ENCODE measurements at places on chromosomes 1 and 21. TPM values are rescaled to one million over a fixed set of nuclear protein-coding genes. Genes with fewer than 3 reads are reported as not detected.

- no peak for DNase-seq
Measured at GRCh38 chr1:246184503-246184902, 322.6 kb downstream of the SMYD3 start.

GRCh38 chr21:24023402-24023801, 1583.9 kb downstream of the MRPL39 start:
- no peak for DNase-seq

Gene FLG
- 3.5 TPM for total RNA-seq

Gene ZNF697
- 4.1 TPM for total RNA-seq

Gene LCE2B
- 2.4 TPM for total RNA-seq

Gene AIM2
- 1.1 TPM for total RNA-seq

- no peak for DNase-seq
Measured at GRCh38 chr1:182726912-182727311, 42.5 kb upstream of the RGS8 start.

Gene CNR2
- total RNA-seq: not detected

GRCh38 chr1:55213885-55214211, 1.3 kb downstream of the USP24 start:
- no peak for DNase-seq

DNA sequence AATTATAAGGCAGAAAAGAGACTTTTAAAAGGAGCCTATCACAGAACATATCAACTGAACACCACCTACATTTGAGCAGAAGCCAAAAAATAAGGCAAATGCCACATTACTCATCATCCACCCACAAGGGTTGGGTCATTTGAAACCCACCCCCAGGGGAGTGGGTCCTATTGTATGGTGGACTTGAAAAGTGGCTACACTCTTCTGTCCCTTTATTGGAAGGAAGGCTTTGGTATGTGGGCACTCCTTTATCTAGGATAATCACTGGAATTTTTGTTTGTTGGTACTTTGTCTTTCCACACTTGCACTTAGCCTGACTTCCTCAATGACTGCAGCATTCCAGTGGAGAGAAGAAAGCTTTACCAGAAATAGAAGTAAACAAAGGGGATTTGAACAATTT, 157.2 kb upstream of the COL11A1 start:
- DNase-seq: no peak

Gene TRIM67
- not detected for total RNA-seq

- DNase-seq: no peak
Measured at GRCh38 chr1:25769625-25770383, 30.2 kb upstream of the SELENON start.

- DNase-seq: no peak
Measured at GRCh38 chr1:229114850-229115365, 156.0 kb upstream of the RAB4A start.

DNA sequence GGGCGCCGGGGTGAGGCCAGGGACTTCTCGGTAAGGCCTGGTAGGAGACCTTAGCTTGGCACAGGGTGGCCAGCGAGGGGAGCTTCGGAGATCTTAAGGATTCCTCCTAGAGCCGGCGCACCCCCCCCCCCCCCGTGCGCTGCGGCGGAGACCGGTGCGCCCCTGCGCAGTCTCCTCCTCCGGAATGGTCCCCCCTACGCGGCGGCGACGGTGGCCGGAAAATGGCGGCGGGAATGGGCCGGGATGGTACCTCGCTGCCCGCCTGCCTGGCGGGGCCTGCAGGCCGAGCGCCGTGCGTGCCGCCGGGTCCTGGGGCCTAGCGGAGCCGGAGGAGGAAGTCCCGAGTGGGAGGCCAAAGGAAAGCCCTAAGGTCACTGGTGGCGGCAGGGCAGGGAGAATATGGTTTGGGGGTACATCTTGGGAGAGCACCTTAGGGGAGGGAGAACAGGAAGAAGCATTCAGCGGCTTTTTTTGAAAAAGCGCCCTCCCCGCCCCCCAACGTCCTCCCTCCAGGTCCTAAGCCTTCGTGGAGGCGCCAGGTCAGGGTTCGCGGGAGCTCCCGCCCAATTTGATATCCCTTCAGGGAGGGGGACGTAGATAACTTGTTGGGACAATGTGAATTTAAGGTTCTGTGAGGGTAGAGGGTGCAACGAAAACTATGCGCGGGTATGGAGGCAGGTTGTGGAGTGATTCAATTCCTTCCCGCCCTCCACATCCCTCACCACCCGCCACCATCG, 429 bp downstream of the SRRM1 start:
- DNase-seq: no peak

DNA sequence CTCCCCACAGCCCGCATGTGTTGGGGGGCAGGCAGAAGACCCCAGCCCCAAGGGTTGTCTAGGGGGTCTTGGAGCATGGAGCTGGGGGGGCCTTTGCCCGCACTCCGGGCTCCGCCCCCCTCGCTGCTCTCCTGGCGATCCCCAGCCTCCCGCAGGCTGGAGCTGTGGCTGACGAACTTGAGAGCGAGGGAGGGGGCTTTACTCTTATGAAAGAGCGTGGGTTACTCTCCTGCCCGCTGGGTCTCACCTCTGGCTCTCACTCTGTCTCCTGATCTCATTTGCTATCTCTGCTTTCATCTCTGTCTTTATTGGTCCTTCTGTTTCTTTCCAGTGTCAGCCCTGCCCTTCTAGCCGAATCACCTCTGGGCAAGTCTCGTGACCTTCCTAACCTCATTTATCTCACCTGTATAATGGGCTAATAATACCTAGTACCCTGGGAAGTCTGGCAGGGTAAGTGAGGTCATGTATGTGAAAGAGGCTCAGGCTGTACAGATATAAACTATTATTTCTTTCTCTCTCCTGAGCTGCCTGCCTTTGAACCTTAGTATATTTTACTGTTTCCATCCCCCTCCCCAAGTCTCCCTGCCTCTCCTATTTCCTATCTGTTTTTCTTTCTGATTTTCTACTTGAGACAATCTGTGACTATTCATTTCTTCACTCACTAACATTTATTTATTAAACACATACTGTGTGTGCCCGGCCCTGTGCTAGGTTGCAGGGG, 731 bp downstream of the EFNA4 start:
- no peak for DNase-seq

Gene PHTF1
- total RNA-seq: 21.3 TPM

Gene RGS8
- total RNA-seq: not detected

GRCh38 chr1:161718559-161719324, 2.6 kb upstream of the FCRLB start:
- no peak for DNase-seq

DNA sequence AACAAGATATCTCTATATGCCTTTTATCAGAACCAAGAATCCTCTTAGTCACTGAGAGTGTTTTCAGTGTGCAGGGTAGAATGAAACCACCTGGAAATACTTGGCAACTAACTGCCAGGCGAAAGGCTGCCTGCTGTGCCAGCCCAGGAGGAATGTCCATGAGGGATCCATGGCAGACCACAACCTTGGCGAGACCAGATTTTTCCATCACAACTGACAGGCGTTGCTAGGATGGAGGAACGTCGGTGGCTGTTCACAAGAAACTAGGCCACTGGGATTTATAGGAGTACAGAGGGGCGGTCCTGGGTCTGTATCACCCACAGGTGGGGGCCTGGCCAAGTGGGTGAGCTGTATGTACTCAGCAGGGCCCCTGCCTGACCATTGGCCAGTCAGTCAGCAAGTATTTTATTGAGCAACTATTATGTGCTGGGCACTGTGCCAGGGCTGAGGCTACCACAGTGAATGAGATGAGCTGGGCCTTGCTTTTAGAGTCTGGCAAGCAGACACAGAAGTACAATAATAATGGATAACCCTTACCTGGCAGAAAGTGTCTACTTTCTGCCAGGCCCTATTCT, 199.4 kb downstream of the FOXD2 start:
- no peak for DNase-seq

Gene PYCR2
- total RNA-seq: 50.2 TPM

DNA sequence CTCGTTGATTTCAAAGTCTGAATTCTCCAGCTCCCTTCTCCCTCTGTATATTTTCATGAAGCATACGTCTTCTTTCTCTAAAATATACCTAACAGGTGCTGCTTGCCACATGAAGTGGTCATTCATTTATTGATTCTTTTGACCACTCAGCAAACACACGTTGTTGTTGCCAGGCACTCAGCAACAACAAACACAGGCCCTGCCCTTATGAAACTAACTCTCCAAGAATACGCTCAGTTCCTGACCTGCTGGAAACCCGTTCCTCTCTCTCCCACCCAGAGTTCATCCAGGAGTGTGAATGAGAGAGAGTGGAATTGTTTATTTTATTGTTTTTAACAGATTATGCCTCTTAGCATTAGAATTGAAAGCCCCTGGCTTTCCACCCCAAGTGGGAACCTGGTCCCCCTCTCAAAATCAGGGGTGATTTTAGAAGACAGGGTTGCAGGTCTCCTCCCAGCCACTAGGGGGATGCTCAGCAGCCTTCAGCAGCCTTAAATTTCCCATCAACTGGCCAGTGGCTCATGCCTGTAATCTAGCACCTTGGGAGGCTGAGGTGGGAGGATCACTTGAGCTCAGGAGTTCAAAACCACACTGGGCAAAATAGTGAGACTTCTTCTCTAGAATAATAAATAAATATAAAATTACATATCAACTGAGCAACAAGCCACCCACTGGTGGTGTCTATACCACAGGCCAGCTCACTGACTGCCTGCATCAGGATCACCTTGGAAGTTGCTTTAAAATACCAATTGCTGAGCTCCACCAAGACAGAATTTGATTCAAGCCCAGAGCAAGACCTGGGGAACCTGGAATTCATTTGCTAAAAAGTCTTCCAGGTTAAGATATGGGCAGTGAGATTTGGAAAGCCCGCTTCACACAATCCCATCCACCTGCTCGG, 181.0 kb upstream of the KLHDC7A start:
- no peak for DNase-seq

DNA sequence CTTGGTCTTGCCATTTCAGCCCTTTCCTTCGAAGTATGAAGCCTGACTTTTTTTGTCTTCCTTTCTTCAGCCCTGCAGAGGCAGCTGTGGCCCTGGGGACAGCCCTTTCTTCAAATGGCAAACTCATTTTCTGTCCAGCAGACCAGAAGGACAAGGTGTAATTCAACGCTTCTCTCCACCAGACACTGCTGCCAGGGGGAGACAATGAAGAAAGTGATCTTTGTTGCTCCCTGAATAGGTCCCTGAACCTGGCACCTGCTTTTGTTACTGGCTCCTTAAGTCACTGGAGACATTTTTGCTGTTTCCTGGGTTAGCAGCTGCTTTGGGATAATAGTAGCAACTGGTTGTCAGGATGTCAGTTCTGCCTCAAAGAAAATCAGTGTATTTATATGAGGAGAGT, 50.8 kb upstream of the MACF1 start:
- no peak for DNase-seq

DNA sequence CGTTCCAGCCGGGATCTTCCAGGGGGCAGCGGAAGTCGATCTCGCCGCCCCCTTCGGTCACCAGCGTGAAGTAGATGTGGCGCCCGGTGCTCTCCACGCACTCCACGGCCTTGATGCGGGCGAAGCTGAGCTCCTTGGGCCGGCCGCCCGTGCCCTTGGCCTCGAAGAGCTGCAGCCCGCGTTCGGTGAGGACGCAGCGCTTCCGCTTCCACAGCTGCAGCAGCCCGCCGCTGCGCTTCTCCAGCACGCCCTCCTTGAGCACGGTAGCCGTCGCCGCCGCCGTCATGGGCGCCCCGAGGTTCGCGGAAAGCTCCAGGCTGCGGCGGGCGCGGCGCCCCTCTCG, 516 bp downstream of the PHLDA3 start:
- DNase-seq: no peak

Gene BCAN
- 0.99 TPM for total RNA-seq

Gene AIRE
- not detected for total RNA-seq

DNA sequence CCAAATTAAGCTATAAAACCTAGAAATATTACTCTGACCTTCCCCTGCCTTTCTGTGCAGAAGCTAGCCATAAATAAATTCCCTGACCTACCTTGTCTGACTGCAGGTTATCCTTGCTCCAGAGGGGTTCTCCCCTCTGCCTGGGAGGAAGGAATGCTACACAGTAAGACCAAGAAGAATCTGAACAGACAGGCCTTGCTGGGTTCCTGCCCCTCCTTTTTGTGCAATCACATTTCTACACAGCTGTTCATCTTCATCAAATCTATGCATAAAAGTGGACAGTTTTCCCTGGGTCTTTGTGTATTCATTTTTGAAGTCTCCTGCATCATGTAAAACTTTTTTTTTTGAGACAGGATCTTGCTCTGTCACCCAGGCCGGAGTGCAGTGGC, 50.6 kb downstream of the DNTTIP2 start:
- DNase-seq: no peak

Gene FCGR1A
- 15.8 TPM for total RNA-seq

GRCh38 chr1:38061883-38062328, 15.3 kb upstream of the POU3F1 start:
- no peak for DNase-seq

Gene KRTAP11-1
- total RNA-seq: not detected

DNA sequence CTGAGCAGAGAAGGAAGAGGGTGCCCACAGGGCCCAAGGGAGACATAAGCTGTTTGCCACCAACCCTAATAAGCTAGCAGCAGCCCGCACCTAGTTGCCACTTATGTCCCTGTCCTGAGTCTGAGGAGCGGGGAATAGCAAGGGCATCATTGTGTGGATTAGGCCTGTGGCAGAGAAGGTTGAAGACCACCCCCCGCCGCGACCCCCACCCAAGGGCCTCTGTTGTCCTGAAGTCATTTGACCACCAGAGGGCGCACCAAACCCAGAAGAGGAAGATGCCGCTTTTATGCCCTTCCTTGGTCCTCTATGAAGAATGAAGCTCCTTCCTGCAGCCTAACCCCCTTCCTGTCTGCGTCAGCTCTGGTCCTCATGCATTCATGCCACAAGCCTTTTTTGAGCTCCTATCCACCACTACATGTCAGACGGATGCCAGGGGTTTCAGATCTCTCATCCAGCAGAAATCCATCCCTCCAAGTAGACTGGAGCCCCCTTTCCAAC, 16.6 kb downstream of the RHBG start:
- DNase-seq: peak; percentile 17

Gene NCAM2
- 0.99 TPM for total RNA-seq

GRCh38 chr1:42806593-42806992, 10.3 kb upstream of the ERMAP start:
- no peak for DNase-seq

GRCh38 chr1:166630369-166630768, 208.9 kb upstream of the POGK start:
- no peak for DNase-seq

- DNase-seq: no peak
Measured at GRCh38 chr1:8889925-8890785, 11.7 kb upstream of the ENO1 start.

DNA sequence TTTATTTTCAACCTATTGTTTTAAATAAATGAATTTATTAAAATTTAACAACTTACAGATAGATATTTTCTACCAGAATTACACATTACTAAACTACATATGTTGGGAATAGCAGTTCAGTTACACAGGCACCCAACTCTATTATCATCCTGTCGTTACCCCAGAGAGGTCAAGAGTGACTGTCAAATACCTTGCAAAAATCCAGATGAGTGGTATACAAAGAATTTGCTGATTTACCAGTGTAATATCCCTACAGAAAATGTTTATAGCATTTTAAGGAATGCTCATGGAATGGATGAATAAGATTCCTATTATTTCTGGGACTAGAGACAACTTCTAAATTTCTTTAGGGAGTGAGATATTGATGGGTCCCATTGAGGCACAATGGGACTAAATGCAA, 300.7 kb upstream of the RGS18 start:
- no peak for DNase-seq

Data from thoracic aorta (tissue), 2 donors.